ENCODE measurements at places on chromosomes 2 and 18.

DNA sequence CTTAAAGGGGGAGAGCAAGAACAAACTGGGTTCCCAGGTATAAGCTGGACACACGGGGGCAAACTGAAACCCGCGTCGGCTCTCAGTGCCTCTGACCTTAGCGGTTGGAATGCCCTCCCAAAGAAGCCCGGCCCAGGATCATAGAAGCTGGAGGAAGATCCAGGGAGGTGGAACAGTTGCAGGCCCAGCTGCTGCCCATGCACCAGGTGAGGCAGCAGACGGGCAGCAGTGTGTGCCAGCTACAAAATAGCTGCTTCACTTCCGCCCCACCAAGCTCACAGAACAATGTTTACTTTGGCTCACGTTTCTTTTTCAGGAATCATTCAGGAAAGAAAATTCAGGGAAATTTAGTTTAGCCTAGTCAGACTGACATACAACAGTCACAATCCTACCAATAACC, 3.9 kb upstream of the ERMN start:
- DNase-seq: no peak

DNA sequence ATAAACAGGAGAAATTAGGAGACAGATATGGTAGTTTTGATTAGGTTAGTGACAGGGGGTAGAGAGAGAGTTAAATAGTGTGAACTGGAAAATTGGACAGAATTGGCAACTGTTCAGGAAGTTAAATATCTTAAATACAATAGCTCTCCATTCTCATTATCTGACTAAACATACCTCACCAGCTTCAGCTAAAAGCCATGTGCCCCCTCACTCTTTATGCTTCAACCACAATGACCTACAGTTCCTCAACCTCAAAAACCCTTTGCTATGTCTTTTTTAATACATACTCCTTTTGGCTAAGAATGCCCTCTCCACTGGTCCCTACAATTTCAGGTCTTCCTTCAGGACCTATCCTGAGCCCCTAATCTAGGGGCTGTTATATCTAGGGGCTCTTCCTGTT, 740.2 kb upstream of the ZEB2 start:
- DNase-seq: no peak

- DNase-seq: no peak
Measured at GRCh38 chr2:159995038-159995437, 67.4 kb downstream of the PLA2R1 start.

DNA sequence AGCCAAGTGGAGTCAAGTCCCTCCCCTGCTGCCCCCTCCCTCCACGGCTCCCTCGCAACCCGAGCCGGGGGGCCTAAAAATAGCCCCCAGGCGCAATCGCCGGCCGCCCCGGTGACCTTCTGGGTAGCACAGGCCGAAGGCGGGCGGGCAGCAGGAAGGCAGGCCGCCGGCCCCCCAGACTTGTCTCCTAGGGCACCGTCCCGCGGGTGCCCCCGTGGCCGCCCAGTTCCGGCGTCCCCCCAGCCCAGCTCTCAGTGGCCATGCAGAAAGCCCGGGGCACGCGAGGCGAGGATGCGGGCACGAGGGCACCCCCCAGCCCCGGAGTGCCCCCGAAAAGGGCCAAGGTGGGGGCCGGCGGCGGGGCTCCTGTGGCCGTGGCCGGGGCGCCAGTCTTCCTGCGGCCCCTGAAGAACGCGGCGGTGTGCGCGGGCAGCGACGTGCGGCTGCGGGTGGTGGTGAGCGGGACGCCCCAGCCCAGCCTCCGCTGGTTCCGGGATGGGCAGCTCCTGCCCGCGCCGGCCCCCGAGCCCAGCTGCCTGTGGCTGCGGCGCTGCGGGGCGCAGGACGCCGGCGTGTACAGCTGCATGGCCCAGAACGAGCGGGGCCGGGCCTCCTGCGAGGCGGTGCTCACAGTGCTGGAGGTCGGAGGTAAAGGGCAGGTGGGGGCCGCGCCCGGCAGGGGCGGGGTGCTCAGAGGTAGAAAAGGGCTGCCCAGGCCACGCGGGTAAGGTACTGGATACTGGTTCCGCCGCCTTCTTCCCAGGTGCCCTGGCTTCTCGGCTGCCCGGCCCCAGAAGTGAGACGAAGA, at the start of gene SPEG:
SPEG (plus strand) TSS at position 126 of the 808 bp plus-strand sequence; CDS start at position 261, 135 bp downstream.
- no peak for DNase-seq

DNA sequence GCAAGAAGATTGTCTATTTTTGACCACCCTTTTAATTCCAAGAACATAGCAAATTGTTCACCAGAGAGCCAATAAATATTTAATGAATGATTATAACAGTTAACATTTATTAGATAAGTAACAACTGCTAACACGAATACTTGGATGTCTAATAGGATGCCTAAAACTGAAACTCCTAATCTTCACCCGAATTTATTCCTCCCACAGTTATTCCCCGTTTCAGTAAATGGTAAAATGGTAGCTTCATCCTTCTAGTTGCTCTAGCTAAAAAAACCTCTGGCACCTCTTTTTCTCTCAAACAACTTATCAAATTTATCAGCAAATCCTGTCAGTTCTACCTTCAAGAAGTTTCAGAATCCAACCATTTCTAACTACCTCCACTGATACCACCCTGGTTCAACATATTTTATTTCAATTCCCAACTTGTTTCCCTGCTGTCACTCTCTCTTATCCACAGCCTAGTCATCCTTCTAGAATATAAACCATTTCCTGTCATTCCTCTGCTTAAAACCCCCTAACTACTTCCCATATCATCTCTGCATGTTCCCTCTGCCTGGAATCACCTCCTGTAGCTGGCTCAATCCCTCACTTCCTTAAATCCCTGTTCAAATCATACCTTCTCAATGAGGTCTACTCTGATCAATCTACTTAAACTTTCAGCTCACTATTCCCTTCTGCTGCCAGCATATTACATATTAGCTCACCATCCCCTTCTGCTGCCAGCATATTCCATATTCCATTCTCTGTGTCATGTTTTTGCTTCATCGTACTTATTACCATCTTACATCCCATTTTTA, 93.8 kb downstream of the ROCK2 start:
- no peak for DNase-seq

GRCh38 chr2:152383702-152384101, 48.7 kb downstream of the FMNL2 start:
- DNase-seq: no peak

GRCh38 chr2:219622472-219622871, 5.0 kb upstream of the SLC4A3 start:
- DNase-seq: no peak

- DNase-seq: no peak
Measured at GRCh38 chr2:218340656-218341055, 16.0 kb upstream of the CATIP start.

GRCh38 chr2:86333378-86333777, 4.0 kb downstream of the REEP1 start:
- DNase-seq: no peak

DNA sequence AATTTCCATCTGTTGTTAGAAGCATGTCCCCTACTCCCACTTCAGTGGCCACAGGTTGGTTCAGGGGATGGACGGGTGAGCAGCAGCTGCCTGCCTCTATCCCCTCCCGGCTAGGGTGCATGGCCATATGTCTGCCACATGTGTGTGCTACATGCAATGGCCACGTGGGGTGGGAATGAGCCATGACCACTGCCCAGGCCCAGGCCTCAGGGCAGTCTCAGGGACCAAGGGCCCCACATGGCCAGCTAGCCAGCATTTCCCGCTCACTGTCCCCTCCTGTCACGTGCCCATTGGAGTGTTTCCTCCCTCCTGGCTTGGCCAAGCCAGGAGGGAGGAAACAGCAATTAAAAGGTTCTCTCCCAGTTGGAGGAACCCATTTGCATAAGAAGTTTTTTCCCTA, 117.1 kb downstream of the KCNS3 start:
- no peak for DNase-seq

DNA sequence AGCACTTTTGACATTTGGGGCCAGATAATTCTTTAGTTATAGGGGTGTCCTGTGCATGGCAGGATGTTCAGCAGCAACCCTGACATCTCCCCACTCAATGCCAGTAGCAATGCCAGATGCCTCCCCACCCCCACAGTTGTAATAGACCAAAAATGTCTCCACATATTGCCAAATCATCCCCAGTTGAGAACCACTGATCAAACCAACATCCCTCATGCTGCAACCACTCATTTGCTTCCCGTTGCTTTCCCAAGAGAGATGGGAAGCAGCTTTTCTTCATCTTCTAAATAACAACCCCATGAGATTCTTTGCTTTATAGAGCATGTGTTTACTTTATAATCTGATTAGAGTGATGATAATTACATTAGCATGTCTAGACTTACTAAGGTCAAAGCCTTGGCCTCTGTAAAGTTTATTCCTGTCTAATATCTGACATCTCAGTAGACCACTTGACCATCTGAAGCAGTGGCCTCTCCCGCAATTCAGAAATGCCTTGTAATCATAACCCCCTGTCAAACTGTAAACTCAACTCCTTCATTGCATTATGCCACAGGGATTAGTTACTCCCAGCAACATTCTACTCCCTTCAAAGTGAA, 28.7 kb upstream of the C1D start:
- DNase-seq: no peak

- no peak for DNase-seq
Measured at GRCh38 chr18:62454527-62454926, 68.3 kb upstream of the ZCCHC2 start.

GRCh38 chr2:192465141-192465540, 270.4 kb upstream of the TMEFF2 start:
- DNase-seq: no peak

GRCh38 chr2:170505631-170506275, 209.4 kb upstream of the SP5 start:
- DNase-seq: no peak

GRCh38 chr2:98175811-98176210, 88.8 kb downstream of the VWA3B start:
- DNase-seq: no peak

Data from stimulated activated CD4-positive, alpha-beta T cell treated with anti-CD3 and anti-CD28 coated beads, Interleukin-4, amount 100 ng/mL, for 48 hours (primary cell).